ENCODE measurements at places on chromosomes 7 and 10.

DNA sequence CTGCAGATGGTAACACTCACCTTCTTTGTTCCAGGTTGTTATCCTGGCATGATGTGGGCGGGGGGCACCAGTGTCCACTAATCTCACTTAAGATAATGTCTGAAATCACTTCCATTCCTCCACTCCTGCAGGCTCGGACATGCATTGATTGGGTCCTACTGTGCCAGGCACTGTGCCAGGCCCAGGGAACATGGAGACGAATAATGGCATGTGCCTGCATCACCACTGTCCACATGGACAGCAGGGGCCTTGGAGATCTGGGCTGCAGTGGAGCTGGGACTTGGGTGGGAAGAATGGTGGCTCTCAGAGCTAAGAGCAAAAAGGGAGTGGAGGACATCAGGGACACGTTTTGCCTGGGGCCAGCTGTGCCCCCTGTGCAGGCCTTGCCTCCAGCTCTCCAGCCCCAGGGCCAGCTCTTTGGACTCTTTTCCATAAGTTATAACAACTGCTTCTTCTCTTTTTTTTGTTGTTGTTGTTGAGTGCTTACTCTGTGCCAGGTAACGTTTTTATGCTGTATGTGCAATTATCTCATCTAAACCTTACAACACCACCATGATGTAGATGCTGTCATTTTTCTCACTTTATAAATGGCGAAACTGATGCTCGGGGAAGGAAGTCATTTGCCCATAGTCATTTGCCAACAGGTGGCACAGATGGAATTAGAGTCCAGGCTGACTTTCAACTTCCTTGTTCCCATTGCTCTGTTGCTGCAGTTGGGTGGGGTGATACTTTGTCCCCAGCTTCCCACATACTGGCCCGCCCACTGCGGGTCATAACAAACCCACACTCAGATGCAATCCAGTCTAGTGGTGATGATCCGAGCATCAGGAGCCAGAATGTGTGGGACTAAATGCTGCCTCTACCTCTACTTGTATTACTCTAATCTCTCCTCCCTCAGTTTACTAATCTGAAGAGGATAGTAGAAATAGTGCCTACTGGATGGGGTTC lies 19.1 kb downstream of the PLPP4 start:
- DNase-seq = no peak

DNA sequence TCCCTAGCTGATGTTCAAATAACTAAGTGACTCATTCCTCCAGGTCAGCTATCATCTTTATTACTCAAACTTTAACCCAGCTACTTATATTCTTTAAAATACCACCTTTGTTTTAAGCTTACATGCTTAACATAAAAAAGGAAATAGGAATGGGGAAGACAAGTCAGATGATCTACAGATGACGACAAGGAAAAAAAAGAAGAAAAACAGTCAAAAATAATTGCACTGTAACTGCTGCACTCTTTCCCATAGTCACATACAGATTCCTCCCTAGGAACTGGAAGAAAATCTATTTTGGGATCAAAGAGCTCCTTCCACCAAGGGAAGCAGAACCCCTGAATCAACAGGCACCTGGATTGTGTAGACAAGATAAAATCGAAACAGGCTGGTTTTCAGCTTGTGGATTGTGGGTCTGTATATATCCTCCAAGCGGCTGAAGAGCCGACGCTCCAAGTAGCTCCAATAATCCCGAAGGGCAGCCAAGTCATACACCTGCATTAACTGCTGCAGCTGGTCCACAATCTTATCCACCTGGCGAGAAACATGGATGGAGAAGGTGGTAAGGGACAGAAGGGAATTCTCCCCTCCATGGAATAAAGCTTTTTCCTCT lies 2.0 kb downstream of the WDR91 start:
- no peak for DNase-seq

GRCh38 chr7:142774826-142775225 lies 4.1 kb downstream of the PRSS2 start:
- no peak for DNase-seq

DNA sequence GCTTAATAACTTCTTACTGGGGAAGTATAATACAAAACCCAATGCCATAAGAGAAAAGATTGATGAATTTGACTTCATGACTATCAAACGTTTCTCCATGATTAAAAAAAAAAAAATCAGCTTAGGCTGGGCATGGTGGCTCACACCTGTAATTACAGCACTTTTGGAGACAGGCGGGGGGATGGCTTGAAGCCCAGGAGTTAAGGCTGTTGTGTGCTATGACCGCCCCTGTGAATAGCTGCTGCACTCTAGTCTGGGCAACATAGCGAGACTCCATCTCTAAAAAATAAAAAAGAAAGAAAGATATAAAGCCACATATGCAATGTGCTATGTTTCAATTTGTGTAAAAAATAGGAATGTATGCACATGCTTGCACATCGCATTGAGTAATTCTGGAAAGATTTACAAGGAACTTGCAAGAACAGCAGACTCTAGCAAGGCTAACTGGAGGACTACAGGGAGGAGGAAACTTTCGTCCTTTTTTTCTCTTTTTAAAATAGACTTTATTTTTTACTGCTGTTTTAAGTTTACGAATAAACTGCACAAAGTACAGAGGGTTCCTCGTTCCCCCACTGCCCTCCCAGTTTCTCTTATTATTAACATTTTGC lies 10.3 kb upstream of the RARRES2 start:
- DNase-seq = no peak

DNA sequence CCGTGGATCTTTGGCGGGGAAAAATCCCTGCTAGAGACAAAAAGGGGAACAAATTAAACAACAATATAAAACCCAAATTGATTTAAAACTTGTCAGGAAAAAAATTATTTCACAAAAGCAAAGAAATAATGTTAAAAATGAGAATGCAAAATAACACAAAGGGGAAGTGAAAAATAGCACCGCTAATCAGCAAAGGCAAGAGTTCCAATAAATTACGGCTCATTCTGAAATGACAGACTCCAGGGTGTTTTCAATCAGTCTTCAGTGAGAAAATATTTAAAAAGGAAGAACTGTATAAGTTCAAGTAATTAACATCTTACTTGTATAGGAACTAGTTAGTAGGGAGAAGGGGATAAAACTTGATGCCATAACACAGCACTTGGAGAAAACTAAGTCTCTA lies 336.8 kb downstream of the LRRTM3 start:
- no peak for DNase-seq

- DNase-seq = no peak
These were observed 69.9 kb downstream of the ASAH2B start for GRCh38 chr10:50809596-50809995.

DNA sequence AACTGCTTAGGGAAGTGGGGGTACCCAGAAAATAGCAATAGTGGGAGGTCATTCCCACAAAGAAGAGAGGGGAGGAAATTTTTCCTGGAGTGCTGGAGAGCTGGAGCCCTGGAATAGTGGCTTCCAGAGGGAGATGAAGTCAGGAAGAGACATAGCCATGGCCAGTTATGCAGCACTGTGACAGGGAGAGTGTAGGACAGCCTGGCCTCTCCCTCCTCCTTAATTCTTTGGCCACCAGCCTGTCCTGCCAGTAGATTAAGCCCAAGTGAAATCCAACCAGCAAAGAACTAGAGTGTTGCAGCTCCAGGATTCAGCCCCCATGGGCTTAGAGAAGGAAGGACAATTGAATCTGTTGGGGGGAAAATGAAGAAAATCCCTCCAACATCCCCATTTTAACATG lies 130.5 kb downstream of the HDAC9 start:
- DNase-seq = no peak

DNA sequence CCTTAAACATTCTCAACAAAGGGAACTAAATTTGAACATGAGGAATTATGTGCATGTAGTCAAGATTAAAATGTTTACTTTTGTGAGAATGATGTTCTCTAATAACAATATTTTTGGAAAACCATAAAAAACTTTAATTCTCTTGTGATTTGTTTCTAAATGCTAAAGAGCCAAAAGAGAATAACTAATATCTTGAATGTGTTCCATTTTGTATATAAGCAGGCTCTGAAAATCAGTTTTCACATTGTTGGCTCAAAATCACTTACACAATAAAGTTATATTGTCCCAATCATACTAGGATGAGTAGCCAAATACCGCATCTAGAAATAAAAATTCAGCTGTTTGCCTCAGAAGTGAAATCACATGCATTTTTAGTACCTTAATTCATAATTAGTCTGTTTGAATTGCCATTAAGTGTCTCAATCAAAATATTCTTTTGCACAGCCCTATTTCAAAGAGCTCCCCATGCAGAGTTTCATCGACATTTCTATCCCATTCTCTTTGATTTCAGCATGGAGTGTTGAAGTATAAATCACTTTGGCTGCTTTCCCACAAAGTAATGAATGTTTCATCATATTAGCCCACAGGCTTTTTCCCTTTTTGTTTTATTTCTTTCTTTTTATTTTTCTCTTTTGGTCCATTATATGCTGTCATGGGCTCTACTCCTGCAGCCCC lies 420.3 kb upstream of the POM121L12 start:
- no peak for DNase-seq

GRCh38 chr10:63209705-63210104 lies 76.6 kb downstream of the NRBF2 start:
- no peak for DNase-seq

- DNase-seq = no peak
These were observed 214.3 kb downstream of the NEBL start for GRCh38 chr10:20682782-20683181.

DNA sequence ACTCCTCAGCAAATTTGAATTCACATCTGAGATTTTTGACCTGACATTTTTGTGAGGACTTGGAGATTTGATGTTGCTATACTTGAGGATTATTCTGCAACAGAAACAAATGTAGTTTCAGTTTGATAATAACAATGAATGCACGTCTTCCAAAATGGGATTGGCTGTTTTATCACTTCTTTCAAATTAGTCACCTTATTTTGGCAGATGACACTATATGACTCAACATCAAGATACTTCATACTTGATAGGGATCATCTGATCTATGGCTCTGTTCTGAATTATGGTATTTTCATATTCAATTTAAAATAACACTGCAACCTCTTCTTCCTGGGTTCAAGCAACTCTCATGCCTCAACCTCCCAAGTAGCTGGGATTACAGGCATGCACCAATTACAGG lies 24.2 kb downstream of the ARL5B start:
- no peak for DNase-seq

DNA sequence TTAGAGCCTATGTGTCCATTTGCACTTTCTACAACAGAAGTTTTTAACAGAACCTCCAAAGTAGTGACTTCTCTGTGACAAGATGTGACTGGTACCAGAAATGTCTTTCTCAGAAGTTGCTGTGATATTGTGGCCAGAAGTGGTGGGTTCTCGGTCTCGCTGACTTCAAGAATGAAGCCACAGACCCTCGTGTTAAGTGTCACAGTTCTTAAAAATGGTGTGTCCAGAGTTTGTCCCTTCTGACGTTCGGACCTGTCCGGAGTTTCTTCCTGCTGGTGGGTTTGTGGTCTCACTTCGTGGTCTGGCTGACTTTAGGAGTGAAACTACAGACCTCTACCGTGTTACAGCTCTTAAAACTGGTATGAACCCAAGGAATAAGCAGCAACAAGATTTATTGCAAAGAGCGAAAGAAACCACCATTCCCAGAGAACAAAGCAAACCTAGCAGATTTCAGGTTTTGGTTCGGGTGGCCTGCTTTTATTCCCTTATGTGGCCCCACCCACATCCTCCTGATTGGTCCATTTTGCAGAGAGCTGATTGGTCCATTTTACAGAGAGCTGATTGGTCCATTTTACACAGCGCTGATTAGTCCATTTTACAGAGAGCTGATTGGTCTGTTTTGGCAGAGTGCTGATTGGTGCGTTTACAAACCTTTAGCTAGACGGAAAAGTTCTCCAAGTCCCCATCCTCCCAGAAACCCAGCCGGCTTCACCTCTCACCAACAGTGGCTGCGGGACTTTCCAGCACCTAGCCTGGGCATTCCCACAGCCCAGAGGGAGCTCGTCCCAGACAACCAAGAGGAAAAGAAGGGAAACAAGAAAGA lies 3.0 kb downstream of the ITPRID1 start:
- no peak for DNase-seq

Measured in HAP-1 (cell line).